ENCODE measurements at places on chromosomes 5 and 9.

DNA sequence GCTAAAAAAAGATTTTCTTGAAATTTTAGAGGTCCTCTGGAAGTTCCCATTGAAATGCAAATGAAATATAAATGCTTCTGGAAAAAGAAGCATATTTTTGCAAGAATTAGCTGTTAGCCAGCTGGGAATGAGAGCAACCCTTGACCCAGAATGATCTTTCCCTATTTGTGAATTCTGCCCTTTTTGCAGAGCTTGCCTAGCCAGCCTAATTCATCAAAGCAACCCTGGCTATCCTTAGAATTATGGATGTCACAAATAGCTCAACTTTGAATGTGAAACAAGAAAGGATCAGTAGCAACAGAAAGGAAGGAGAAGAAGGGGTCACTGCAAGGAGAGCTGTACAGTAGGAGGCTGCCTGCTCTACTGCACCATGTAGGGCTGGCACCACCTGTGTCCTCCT lies 345.9 kb downstream of the EFNA5 start:
- no peak for DNase-seq

DNA sequence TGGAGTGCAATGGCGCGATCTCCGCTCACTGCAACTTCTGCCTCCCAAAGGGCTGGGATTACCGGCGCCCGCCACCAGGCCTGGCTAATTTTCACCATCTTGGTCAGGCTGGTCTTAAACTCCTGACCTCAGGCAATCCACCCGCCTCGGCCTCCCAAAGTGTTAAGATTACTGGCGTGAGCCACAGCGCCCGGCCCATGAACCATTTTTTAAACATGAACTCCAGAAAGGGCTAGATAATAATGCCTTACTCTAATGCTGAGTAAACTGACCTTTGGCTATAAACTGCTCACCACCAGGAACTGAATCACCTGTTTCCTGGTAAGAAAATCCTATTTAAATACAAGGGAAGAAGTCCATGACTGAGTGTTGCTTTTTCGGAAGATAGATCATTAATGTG lies 23.2 kb upstream of the DAB2 start:
- no peak for DNase-seq

GRCh38 chr9:113973963-113974413 lies 97.9 kb downstream of the ZNF618 start:
- no peak for DNase-seq

GRCh38 chr5:32173267-32174010 lies 680 bp downstream of the GOLPH3 start:
- peak; percentile 35 for DNase-seq

GRCh38 chr9:2271426-2271825 lies 256.3 kb downstream of the SMARCA2 start:
- DNase-seq, result no peak

- no peak for DNase-seq
These were observed 57.0 kb upstream of the ACOT12 start for GRCh38 chr5:81450940-81451339.

DNA sequence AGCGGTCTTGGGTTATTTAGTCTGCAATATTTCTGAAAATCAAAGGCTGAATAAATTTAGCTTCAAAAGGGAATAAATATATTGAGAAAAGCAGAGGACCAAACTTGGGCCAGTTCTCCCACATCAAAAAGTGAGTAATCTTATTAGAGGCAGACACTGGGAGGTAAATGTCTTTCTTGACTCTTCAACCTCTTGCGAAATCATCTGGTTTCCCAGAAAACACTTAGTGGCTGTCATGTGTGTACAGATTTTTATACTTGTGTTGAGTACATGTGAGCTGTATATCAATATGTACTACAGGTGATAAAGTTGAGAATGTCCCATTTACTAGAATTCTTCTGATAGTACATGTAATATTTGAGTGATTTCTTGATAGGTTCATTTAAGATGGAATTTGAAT lies 454.9 kb downstream of the PRR16 start:
- no peak for DNase-seq
